Muscle of arm (tissue), 14 donors: ENCODE measurements at places on chromosomes 11 and 22. TPM values are rescaled to one million over a fixed set of nuclear protein-coding genes. Genes with fewer than 3 reads are reported as not detected.

GRCh38 chr11:24373516-24373915 lies 123.3 kb upstream of the LUZP2 start:
- no peak for DNase-seq

Gene MIAT
- 1.4 TPM for polyA plus RNA-seq

Gene UVRAG
- polyA plus RNA-seq: 12.1 TPM

DNA sequence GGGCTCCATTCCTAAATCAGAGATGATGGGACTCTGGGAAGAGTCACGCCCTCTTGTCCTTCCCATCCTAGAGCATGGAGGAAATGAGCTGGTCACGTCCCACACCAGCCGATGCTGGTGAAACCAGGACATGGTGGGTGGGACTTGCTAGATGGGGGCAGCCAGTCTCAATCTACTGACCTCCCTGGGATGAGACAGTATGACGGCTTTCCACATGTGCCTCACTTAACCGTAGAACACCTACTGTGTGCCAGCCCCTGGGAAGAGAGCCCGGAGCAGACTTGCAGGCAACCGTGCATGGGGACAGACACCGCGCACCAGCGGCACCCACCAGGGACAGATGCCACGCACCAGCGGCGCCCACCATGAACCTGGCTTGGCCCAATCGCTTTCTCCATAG lies 3.8 kb downstream of the OSBPL5 start:
- no peak for DNase-seq

Gene OR51B4
- polyA plus RNA-seq: not detected

GRCh38 chr11:103085758-103086365 lies 6.1 kb downstream of the DCUN1D5 start:
- no peak for DNase-seq

Gene MMP7
- not detected for polyA plus RNA-seq

- DNase-seq: no peak
Observed at GRCh38 chr22:39308614-39309363, 10.6 kb downstream of the RPL3 start.

DNA sequence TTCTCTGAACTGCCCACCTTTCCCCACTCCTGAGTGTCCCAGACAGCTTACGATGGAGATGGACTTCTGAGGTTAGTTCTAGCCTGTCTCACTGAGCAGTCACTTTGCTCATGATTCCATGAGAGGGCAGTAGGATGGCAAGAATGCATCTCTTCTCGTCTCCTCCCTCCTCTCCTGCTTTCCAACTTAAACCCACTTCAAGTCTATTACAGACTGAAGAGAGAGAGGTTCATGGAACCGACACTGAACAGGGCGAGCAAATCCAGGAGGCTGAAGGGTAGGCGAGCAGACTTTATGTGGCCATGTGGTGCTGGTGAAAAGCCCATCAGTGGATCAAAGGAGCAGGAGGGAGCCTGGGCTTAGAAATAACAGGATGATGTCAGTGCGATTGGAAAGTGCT lies 38.6 kb downstream of the CEP164 start:
- DNase-seq: no peak

Gene GGT5
- not detected for polyA plus RNA-seq
